T-cell (primary cell): ENCODE measurements at places on chromosomes 7 and 10.

GRCh38 chr10:92567952-92568600 lies 5.8 kb downstream of the IDE start:
- DNase-seq = no peak

DNA sequence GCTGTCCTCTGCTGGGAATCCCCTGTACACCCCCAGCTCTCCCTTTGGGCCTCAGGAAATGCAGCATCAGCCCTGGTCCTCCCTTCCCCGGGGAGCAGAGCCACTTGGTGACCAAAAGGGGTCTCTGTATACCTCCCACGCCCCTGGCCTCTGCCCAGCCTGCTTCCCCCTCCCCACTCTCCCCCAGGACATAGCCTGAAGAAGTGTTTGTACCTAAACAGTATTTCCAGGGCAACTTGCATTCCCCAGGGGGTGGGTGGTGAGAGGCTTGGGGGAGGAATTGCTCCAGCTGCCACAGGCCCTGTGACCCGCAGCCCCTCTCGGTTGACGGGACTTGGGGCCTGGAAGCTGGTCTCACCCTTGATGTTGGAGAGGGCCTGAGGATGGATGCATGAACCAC lies 39.3 kb downstream of the TMEM270 start:
- no peak for DNase-seq

- no peak for DNase-seq
Observed at GRCh38 chr7:21918216-21918615, 27.5 kb downstream of the CDCA7L start.

GRCh38 chr7:97847791-97848190 lies 24.4 kb downstream of the ASNS start:
- DNase-seq = no peak

- DNase-seq = no peak
Observed at GRCh38 chr7:136274636-136275345, 297.6 kb upstream of the MTPN start.

GRCh38 chr7:140611641-140612040 lies 29.0 kb downstream of the DENND2A start:
- no peak for DNase-seq

DNA sequence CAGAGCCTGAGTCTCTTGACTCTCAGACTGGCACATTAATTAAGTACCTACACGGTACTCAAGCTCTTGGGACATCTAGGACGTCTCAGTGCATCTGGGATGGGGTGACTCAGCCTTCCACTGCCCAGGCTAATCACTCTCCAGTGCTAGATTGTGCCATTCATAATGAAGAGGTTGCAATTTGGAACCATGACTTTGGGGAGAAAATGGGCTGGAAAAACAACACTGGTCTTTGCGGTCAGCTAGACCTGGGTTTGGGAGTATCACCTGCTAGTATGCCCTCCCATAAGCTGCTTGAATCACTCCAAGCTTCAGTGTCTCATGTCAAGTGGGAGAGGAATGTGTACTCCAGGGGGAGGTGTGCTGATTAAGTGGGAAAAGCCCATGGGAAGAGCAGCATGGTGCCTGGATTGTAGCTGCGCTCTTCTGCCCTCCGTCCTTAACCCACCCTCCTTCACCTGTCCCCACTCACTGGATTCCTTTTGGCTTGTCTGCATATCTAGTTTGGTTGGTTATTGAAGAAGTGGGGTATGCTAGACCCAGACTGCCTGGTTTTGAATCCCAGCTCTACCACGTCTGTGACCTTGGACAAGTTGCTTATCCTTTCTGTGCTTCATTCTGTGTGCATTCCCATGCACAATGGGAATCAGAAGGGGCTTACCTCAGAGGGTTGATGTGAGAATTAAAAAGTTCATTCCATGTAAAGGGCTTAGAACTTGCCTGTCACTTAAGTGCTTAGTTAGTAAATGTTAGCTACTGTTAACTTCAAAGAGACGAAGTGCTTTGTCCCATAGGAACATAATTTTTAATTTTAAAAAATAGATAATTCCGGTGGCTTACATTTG lies 3.8 kb downstream of the NFE2L3 start:
- no peak for DNase-seq

GRCh38 chr7:37089972-37090371 lies 358.7 kb downstream of the ELMO1 start:
- DNase-seq = no peak

- DNase-seq = no peak
Observed at GRCh38 chr7:135924302-135924701, 52.9 kb downstream of the MTPN start.

DNA sequence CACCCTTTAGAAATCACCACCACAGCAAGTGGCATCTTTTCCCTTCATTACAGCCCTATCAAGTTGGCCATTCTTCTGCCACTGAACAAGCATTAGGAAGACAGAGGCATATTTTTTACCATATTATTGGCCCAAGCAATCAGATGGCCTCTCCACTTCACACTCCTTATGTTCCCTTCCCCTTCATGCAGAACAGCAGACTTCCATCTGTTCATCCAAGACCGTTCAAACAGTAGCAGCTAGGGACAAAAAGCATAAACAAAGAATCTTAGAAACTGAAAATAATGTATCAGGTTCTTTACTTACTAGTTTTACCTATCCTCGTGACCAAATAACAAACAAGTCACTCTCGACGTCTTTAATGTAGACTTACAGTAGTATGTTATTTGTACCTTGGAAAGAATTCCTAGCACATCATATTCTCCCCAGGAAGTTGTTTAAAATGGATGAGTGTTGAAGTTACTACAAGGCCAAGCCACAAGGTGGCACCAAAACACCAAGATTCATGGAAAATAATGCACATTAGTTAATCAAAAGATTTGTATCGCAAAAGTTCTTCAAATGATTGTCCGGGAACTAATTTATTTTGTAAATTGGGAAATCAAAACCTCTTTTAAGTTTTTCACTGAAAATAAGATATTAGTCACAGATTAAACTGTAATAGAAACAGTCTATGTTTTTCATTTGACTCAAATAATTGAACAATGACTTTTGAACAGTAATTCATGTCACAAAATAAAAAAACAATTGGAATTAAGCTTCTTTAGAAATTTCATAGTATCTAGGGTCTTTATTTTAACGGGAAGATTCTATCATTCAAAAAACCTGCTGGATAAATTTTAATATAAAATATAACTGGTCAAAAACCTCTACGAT lies 112.1 kb downstream of the VPS41 start:
- DNase-seq = peak; percentile 12

- DNase-seq = no peak
Observed at GRCh38 chr10:66586073-66586472, 339.8 kb upstream of the LRRTM3 start.

GRCh38 chr10:6579183-6579903 lies 733 bp downstream of the PRKCQ start:
- DNase-seq = no peak

DNA sequence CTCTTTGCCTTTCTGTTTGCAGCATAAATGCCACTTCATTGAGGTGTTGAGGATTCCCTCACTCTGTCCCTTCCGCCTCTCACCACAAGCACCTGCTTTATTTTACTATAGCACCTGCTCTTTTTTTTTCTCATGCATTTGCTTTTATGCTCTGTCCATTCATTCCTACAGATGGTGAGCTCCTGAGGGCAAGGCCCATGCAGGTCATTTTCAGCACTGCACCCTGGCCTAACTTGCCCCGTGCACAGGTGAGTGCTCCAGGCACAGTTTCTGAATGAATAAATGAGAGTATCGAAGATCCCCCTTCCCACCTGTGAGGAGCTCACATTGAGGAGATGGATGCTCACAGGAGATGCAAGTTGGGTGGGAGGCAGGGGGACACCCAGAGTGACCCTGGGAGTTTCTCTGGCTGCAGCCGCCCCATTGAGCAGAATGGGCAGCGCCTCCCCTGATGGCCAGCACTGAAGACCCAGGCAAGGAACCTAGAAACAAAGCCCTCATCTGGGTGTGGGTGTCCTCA lies 1.2 kb upstream of the AKR1E2 start:
- DNase-seq = no peak

DNA sequence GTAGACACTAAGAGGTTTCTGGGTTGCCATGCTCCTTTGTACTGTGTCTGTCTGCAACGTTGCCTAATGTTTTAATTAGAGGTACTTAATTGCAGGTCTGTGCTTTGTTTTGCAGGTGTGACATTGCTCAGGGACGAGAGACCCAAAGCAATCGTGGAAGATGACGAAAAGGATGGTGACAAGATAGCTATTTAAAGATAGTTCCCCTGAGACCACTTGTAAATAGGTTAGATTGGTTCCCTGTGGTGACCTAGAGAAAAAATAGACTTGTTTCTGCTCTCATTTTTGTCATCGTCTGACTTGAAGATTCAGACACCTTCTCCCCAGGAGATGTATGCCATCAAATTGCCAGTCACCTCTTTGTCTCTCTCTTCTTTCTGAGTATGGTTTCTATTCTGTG lies 20.1 kb downstream of the PPP1R17 start:
- DNase-seq = no peak

- DNase-seq = no peak
Observed at GRCh38 chr10:5507649-5508131, 8.3 kb upstream of the CALML5 start.

DNA sequence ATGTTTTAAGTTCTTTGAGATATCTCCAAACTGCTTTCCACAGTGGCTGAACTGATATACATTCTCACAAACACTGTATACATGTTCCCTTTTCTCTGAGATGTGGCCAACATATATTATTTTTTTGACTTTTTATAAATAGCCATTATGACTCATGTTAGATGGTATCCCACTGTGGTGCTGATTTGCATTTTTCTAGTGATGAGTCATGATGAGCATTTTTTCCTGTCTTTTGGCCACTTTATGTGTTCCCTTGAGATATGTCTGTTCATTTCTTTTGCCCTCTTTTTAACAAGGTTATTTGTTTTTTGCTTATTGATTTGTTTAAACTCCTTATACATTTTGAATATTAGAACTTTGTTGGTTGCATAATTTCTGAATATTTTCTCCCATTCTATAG lies 1055.1 kb downstream of the NXPH1 start:
- DNase-seq = no peak

- DNase-seq = no peak
Observed at GRCh38 chr10:829241-829640, 102.3 kb downstream of the LARP4B start.

GRCh38 chr7:133859871-133860450 lies 267.2 kb upstream of the LRGUK start:
- no peak for DNase-seq

- DNase-seq = no peak
Observed at GRCh38 chr7:157514746-157515145, 177.9 kb downstream of the DNAJB6 start.

- no peak for DNase-seq
Observed at GRCh38 chr7:51316262-51316665, 345 bp downstream of the COBL start.

- DNase-seq = no peak
Observed at GRCh38 chr10:20956843-20957242, 59.7 kb upstream of the NEBL start.

GRCh38 chr10:62811159-62811875 lies 4.8 kb downstream of the EGR2 start:
- DNase-seq = no peak

DNA sequence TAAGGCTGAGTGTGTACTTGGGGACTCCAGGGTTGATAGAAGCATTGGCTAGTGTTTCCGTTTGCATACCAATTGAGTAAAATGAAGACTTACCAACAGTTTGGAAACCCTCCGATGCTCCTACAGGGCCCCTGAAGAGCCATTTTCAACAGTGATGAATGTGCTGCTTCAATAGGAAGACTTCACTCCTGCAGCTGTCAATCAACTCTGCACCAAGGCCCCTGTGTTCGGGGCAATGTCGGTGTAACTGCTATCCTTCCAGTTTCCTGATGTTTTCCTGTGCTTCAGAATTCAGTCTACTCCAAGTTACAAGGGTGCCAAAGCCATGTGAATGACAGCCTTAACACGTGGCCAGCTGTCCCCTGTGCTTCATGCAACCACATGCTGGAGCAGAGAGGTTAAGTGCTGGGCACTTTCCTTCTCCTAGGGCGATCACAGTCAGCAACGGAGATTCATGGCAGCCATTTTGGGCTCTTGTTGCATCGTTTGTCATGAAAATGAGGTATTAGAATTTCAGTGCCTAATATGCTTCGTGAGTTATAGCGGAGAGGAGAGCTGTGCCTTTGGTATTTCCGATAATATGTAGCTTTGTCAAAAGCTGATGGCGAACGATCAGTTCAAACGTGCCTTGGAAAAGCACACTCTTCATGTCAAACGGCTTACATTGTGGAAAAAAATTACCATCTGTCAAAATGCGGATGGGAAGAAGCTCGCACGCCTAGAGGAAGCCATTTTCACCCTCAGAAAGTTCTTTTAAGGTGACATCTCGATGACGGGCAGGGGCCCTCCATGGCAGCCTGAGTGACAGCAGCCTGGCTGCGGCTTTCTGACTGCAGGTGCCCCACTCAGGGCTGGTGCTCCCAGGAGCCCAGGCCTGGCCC lies 287.8 kb downstream of the ACTR3B start:
- DNase-seq = no peak

GRCh38 chr7:130305433-130306042 lies 12.6 kb downstream of the CPA4 start:
- no peak for DNase-seq

GRCh38 chr7:4025694-4026615 lies 656.1 kb upstream of the FOXK1 start:
- no peak for DNase-seq

DNA sequence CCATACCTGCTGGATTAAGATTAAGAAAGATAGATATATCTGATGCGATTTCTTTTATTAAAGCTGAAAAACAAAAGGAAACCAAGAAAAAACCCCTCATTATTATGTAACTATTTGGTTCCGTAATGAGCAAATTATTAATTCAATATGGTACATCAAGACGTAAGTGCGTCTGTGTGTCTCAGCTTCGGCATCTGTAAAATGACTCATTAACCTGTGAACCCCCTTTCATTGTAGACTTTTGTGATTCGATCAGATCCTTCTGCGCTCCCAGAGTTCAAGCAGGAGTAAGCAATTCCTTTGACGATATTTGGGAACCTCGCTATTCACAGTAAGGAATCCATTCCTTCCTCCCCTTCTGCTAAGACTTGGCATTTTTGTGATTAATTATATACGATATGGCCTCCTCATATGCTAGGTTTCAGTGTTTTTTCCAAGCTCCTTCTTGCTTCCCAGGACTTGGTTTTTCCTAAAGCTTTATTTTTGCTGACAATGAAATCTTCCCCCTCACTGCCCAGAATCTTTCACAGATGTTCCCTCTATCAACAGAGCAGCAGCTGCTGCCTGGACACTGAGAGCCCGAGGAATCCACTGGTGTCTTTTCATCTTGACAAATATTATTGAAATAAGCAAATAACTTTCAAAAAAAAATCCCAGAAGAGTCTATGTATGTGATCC lies 171.7 kb upstream of the CELF2 start:
- no peak for DNase-seq

DNA sequence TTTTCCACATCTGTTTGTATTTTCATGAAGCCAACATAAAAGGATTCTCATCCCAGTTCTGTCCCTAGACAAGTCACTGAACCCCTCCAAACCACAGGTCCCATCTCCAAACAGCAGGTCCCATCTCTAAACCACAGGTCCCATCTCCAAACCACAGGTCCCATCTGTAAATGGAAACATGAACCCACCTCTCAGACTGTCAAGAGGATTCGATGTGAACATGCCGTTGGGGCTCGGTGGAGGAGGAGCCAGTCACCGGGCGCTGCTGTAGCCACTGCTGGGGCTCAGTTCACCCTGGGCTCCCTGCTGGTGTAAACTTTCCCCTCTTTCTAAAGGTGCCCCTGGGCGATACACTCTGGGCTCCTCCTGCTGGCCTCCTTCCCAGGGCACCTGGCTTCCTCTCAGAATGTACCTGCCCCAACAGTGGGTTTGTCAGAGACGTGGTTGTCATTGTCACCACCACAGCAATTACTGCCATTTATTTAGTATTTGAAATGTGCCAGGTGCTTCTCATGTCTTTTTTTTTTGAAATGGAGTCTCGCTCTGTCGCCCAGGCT lies 13.0 kb downstream of the LHPP start:
- DNase-seq = no peak

- no peak for DNase-seq
Observed at GRCh38 chr10:110651044-110651958, 7.2 kb downstream of the RBM20 start.
